ENCODE measurements at places on chromosomes 7 and 10.

DNA sequence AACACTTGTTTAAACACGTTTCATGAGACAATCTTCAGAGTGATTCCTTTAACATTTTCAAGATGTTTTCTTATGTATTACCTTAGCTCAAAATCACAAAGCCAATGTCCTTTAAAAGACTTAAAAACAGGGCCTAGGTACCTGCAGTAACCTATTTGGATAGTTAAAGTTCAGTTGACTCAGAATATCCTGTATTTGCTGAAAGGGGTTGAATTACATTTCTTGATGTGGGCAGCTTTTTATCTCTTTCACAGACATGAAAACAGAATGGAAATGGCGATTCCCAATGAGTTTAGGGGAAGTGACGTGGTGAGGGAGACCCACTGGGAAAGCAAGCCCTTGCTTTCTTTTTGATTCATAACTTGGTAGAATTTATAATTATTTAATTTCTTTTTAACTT is 324.4 kb upstream of the AOAH start:
- no peak for DNase-seq

DNA sequence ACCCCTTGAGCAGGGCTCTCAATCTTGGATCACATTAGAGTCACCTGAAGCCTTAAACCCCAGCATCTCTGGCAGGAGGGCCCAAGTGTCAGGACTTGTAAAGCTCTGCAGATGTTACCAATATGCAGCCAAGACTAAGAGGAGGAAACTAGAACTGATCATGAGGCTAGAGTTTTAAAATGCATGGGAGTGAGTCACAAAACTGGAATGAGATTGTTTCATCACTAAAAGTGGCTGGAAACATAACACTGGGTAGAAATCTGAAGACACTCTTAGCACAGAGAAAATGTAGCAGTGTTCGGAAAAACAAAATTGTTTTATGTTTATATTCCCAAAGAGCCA is 63.3 kb upstream of the GHITM start:
- no peak for DNase-seq

GRCh38 chr10:59753267-59753666 is at the start of gene MRLN:
Gene MRLN (minus strand): TSS chr10:59753455.
- DNase-seq = no peak

DNA sequence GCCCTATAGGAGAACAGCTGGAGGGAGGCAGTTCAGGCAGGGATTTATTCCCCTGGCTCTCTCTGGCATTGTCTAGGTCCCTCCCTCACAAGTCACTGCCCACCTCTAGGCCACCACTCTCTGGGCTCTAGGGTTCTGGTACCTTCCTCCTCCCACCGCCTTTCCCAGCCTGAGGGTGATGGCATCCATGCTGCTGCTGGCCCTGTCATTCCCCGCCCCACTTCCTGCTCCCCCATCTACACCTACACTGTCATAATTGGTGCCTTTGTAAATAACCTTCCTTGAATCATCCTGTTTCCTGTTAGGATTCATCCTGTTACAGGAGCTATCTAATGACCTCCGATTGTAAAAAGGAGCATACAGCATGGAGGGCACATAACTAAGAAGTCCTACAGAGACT is 303.3 kb upstream of the COBL start:
- DNase-seq = no peak

- DNase-seq = peak; percentile 86
These were observed 11.5 kb downstream of the PMS2 start for GRCh38 chr7:5997210-5997808.

- DNase-seq = peak; percentile 7
These were observed 771 bp downstream of the PHYHIPL start for GRCh38 chr10:59177031-59177797.

DNA sequence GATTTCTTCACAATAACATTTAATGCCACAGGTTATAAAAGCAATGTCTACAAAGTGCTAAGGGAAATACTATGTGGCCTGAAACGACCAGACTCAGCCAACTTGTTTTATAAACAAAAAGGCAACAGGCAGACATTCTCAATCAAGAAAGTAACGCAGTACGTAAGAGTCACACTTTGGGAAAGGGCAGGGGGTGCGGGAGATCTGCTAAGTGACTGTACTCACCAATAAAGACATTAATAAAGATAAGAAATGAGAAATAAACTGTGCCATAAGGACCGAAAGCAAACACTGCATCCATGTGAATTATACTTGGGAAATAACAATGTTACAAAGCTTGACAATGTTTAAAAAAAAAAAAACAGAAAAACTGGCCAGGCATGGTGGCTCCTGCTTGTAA is 25.5 kb downstream of the NSUN6 start:
- no peak for DNase-seq

- DNase-seq = peak; percentile 98
These were observed 58.7 kb downstream of the INPP5F start for GRCh38 chr10:119784340-119785067.

DNA sequence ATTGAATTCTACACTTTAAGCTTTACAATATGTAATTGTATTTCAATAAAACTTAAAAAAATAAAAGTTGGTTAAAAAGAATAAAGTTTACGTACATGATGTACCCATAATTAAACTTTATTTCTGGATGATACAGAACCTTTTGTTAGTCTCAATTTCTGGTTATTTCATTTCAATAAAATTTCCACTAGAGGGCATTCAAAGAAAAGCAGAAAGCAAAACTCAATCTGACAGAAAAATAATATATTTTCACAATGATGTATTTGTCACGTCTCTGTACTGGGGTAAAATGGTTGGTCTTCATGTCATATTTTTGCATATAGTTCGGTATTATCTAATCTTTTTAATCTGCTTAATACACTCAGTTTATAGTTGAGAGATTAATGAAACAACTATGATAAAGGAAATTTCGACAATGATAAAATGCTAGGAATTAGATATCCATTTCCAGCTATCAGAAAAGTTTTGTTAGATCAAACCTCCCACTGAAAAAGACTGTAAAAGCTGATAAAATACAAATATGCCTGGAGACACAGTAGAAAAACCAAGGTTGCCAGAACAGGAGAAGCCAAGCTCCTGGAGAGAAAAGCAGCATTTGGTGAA is 27.4 kb downstream of the ASZ1 start:
- peak; percentile 19 for DNase-seq

- DNase-seq = peak; percentile 50
These were observed 202.9 kb downstream of the GRID1 start for GRCh38 chr10:86163522-86164173.

DNA sequence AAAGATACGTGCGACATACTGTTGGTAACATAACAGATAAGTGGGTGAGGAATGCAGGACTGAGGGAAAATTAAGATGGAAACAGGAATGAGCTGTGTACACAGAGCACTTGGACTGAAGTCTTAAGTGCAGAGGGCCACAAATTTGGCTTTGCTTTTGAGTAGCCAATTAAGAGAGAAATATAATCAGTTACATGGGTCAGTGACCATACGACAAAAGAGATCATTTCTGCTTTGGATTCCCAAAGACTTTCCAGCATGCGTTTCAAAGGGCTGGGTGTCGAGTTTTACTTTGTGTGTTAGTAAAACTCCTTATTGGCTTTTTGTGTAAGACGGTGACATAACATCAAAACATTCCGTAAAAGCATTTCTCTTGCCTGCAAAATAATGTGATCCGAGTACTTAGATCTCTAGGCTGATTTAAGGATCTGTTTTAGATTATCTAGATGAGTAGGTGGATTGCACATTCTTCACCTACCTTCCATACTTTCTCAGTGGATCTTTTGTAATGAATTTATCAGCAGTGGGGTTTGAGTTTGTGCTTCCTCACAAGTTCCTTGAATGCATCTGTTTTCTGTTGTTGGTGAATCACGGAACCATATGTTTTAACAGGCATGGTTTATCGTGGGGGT is 7.5 kb downstream of the RABGEF1 start:
- DNase-seq = no peak

GRCh38 chr7:150860291-150860977 is 8.1 kb downstream of the AOC1 start:
- no peak for DNase-seq

DNA sequence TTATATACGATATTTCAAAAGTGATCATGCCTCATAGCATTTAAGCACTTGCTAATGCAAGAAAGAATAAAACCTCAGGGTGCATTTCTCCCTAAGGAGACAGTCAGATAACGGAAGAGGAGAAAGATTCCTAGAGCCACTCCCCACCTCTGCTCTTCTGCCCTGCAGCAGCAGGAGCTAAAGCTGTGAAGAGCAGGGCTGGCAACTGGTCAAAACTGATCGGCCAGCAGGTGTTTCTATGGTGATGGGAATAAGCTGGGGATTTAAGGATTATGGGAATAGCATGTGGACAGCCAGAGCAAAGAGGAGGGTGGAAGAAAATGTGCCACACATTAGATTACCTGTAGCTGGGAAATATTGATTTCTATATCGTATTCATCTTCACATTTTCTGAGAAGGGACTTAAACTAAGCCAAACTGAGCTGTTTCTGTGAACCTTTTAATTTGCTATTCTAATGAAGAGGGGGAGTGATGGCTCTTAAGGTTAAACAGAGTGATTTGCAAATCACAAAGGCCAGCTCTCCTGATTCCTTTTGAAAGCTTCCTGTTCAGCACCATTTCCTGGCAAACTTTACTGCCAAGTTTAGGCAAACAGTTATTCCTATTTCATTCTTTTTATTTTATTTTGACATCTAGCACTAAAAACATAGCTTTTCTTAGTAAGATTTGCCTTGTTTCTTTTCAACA is 268.9 kb upstream of the PFKP start:
- DNase-seq = no peak

DNA sequence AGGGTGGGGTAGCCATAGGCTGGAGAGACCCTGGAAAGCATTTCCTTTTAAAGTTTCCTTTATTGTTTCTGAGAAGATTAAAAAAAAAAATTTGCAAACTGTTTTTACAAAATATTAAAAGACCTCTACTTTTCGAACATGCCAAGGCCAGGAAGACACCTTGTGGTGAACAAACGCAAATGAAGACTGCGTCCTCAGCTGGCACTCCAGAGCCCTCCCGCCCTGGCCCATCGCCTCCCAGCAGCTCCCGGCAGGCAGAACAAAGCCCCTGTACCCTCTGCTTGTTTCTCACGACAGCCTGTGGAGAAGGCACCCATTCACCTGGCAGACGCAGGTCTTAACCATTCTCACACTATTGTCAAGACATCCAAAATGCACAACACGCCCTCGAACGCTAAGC is 56.4 kb downstream of the ESYT2 start:
- DNase-seq = no peak

DNA sequence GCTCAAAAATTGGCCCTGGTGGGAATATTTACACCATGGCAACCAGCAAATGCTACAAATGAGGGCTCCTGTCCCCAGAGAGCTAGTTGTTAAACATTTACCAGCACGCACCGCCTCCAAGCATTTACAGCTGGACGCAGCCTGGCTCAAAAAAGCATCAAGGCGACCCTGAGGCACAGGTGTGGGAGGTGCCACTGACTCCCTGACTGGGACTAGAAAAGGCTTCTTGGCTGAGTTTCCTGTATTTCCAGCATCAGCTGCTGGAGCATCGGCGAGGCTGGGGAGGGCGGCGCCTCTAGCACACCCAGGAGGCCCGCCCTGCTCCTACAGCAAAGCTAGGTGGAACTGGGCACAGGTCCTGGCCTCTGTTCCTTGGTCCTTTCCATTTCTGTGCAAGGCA is 43.5 kb upstream of the ZRANB1 start:
- DNase-seq = no peak

- no peak for DNase-seq
These were observed 77.8 kb upstream of the NRP1 start for GRCh38 chr10:33412241-33412640.

GRCh38 chr7:19442016-19442785 is 266.6 kb downstream of the POLR1F start:
- peak; percentile 11 for DNase-seq

DNA sequence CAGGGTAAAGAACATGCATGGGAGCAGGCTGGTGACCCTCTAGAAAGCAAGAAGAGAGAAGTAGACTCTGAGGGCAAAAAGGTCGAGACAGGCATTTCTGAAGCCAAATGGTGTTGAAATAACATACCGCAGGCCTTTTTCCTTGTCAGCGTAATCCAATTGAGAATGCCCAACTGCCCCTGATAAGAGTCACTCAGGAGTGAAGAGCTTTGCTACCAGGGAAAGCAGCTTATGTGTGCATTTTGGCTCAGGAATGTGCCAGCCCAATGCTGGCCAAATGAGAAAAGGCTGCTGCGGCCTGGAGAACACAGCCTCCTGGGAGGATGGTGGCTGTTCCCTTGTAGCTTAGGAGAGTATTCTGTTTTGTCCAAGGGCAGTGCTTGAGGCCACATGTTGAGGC is 61.4 kb upstream of the NFKB2 start:
- no peak for DNase-seq

DNA sequence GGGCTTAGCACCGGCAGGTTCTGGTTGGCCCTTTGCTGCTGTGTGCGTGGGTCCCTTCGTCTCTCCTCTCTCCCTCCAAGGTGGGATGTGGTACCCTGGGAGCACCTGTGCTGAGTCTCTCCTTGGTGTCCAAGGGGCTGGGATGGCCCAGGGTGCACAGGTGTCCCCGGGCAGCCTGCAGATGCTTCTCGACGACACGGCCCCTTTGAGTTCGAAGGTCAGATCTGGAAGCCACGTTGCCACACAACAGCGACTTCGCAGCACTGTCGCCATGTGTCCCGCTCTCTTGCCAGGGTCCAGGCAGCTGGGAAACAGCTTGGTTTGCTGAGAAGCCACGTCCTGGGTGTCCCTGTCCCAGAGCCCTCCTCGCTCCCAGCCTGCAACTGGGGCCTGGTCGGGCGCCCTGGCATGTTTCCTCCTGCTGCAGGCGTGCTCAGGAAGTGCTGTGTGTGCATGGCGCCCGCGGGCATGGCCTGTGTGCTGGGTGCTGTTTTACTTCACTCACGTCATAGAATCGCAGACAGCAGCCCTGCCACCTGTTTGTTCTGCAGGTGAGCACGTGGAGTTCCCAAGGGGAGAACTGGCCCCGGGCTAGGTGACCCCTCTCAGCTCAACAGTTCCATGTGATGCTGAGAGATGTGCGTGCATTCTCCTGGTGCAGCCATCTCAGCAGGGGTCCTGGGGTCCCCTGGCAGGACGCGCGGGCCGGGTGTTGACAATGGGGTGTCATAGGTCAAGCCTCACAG is 70.9 kb downstream of the DNAJB6 start:
- DNase-seq = no peak

DNA sequence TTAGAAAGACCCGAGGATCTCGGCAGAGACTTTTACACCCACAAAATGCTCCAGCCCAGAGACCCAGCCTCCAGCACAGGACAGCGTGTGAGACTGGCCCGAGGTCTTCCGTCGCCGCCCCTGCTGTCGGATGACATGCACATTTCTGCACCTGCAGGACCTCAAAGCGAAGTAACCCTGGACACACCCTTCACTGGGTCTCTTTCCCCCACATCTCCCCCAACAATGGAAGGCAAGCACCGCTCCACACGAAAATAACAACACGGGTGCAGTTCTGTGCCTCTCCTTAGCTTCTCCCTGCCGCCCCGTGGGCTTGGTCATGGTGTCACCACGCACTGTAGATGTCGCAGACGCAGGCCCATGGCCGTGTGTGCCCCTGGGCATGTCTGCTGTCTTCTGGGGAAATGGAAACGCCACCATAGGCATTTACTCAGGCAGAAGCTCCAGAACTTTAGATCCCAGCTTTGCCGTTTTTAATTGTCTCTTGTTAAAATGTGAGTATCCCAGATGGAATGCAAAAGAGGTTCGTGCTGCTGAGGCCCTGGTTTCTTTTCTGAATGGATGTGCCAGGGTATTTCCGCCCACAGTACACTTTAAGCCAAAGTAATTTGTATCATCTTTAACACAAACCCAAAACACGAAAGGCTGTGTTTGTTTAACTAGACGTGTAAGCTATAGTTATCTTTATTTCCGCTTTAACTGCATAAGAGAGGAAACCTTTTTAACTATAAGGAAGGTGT is 237.9 kb downstream of the MGMT start:
- no peak for DNase-seq

GRCh38 chr10:13349463-13350274 is 1.6 kb upstream of the SEPHS1 start:
- DNase-seq = peak; percentile 66
